ENCODE measurements at places on chromosomes 13 and 19.

DNA sequence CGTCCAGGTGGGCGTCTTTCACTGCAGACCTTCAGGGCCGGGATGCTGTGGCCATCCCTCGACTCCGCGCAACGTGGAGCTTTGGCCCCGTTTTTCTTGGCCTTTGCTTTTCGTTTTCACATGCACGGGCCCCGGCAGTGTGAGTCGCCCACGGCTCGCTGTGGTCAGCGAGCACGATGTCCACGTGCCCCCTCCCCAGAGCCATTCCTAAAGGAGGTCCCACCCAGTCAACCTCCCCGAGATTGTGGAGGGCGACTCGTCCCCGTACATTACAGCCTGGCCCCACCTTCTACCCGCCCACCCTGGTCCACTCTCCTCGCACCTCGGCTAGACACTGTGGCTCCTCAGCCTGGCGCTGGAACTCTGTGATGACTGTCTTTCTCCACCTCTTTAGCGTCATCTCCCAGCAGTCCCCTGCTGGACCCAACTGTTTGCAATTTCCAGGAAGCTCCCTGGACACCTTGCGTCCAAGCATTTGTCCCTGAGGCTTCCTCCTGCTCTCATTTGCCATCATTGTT lies 405 bp downstream of the ZNF446 start:
- no peaks in the 10 kb centered on the region for H3K27me3 ChIP-seq
- H3K4me1 ChIP-seq = peaks cover 22% of the 10 kb centered on the region
- peak overlapping the region; percentile 87 for H3K4me3 ChIP-seq
- H3K36me3 ChIP-seq = peaks cover 20% of the 10 kb centered on the region

- no peak overlapping the region for H3K27ac ChIP-seq
- no peak overlapping the region for H3K4me3 ChIP-seq
- no peaks in the 10 kb centered on the region for H3K36me3 ChIP-seq
- peaks cover 2% of the 10 kb centered on the region for H3K27me3 ChIP-seq
- DNase-seq = no peak
- H3K4me1 ChIP-seq = no peaks in the 10 kb centered on the region
Measured at GRCh38 chr13:42014119-42014518, 34.3 kb upstream of the DGKH start.

DNA sequence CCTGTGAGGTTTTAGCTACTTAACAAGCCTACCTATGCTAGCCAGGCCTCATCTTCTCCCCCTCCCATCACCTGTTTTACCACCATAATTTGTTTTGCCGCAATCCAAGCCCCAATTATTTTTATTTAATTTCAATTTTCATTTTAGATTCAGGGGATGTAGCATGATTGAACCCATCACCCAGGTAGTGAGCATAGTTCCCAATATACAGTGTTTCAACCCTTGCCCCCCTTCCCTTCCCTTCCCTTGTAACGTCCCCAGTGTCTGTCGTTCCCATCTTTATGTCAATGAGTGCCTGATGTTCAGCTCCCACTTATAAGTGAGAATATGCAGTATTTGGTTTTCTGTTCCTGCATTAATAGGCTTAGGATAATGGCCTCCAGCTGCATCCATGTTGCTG lies 885.0 kb downstream of the UQCRFS1 start:
- no peaks in the 10 kb centered on the region for H3K27me3 ChIP-seq
- H3K4me1 ChIP-seq = no peaks in the 10 kb centered on the region
- H3K4me3 ChIP-seq = no peak overlapping the region
- H3K27ac ChIP-seq = no peak overlapping the region
- no peak for DNase-seq

DNA sequence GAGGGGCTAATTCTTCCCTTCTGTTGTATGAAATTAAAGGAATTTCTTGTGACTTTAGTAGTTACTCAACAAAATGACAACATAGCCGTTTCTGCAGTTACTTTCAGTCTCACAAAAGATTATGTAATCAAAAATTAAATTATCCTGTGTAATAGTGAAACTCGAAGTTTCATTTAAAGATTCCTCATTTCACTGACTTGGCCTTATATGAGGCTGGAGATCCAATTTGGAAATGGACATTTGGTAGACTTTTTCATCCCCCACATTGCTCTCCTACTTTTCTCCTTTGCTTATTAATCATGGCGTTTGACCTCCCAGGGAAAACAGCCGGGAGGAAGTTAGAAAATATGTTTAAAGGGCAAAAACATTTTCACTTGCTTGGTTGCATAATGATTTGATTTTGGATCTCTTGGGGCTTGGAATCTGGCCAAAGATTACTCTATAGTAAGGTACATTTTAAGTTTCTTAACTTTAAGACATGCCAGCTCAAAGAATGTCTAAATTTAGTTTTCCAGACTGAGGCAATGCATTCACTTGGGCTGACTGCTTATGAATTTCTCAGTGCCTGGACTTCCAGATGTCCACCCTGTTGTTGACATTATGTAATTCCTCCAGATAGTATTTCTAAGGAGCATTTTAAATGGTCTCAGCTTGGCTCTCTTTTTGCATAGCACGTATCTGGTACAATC lies 1364.9 kb upstream of the MIR17HG start:
- H3K4me3 ChIP-seq = no peak overlapping the region
- DNase-seq = no peak
- H3K4me1 ChIP-seq = no peaks in the 10 kb centered on the region
- H3K27ac ChIP-seq = no peak overlapping the region
- no peaks in the 10 kb centered on the region for H3K27me3 ChIP-seq

GRCh38 chr13:43195551-43195950 lies 172.2 kb downstream of the DNAJC15 start:
- H3K4me3 ChIP-seq = no peak overlapping the region
- H3K4me1 ChIP-seq = no peaks in the 10 kb centered on the region
- no peak for DNase-seq
- H3K36me3 ChIP-seq = no peaks in the 10 kb centered on the region
- no peaks in the 10 kb centered on the region for H3K27me3 ChIP-seq

DNA sequence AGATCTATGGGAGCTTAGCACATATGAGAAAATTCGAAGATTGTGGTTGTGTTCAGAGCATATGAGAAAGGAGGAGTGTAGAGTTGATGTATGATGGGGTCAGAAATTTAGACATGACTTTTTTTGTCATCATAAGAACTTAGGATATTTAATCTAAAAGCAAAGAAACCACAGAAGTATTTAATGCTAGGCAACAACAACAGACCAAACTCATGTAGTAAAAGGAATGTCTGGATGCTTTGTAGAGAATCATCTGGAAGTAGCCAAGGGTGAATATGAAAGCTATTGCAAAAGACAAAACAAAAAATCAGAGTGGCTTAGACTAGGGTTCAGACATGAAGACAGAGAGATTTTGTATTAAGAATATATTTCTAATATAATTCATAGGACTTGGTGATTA lies 190.3 kb downstream of the SLITRK1 start:
- no peaks in the 10 kb centered on the region for H3K27me3 ChIP-seq
- DNase-seq = no peak
- no peaks in the 10 kb centered on the region for H3K4me1 ChIP-seq
- H3K27ac ChIP-seq = no peak overlapping the region

DNA sequence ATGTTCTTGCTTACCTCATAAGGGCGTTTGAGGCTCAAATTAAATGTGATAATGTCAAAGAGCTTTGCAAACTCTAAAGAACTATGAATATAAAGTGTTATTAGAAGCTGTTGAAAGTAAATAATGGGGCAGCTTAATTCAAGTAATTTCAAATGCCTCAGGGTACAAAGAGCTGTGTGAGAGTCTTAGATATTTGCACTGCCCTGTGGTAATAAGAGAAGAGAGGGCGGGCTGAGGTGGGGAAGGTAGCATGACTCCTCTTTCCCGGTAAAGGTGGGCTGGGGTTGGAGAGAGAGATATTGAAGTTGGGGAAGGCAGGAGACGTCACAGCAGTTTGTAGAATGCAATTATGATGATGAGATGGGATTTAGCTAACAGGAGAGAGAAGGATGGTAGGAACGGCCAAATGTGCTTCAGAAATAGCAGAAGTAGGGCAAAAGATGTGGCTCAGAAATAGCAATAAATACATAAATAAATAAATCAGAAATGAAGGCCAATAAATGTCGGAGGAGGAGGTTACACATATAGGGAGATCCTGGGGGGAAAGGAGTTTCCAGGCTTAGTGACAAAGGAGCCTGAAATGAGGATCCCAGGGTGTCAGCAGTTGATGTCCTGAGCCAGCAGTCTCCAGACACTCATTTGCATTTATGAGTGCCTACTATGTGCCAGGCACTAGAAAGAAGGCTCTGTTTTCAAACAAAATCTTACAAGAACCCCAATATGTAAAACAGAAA lies 35.7 kb upstream of the RCBTB2 start:
- no peak for DNase-seq
- H3K36me3 ChIP-seq = no peaks in the 10 kb centered on the region
- peaks cover 4% of the 10 kb centered on the region for H3K27me3 ChIP-seq
- peaks cover 20% of the 10 kb centered on the region for H3K4me1 ChIP-seq
- no peak overlapping the region for H3K27ac ChIP-seq

DNA sequence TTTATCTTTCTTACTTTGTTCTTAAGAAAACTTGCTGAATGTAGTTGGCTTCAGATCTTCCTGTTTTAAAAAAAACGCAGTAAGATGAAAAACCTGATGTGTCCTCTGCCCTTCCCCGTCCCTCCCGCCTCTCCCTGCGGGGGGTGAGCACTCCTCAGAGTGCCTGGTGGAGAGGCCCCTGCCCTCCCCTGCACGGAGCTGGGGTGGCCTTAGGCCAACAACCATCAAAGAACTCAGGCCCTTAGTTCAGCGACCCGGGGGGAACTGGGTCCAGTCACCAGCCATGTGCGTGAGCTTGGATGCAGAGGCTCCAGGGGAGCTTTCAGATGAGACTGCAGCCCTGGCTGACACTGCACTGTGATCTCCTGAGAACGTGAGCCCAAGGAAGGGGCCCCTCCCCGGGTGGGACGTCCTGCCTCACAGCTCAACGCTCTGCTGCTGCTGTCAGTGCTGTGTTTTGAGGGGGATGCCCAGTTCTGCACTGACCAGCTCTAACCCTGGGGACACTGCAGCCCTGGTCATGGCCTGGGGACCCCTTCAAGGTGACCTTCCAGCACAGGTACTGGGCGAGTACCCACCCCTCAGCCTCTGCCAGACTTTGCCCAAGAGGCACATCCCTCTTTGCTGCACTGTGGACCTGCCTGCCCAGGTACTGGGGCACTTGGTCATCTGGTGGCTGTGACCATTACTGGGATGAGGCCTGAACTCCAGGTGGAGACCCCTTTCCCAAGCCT lies 42.7 kb downstream of the ANKRD10 start:
- no peaks in the 10 kb centered on the region for H3K36me3 ChIP-seq
- H3K4me3 ChIP-seq = no peak overlapping the region
- H3K27ac ChIP-seq = no peak overlapping the region
- peaks cover 26% of the 10 kb centered on the region for H3K27me3 ChIP-seq
- H3K4me1 ChIP-seq = peaks cover 28% of the 10 kb centered on the region
- DNase-seq = no peak

GRCh38 chr19:5296021-5296420 lies 44.6 kb downstream of the PTPRS start:
- H3K27me3 ChIP-seq = peaks cover 16% of the 10 kb centered on the region
- H3K4me3 ChIP-seq = no peak overlapping the region
- peaks cover 21% of the 10 kb centered on the region for H3K4me1 ChIP-seq

GRCh38 chr13:63901630-63902029 lies 2486.0 kb upstream of the PCDH20 start:
- H3K27me3 ChIP-seq = no peaks in the 10 kb centered on the region
- H3K36me3 ChIP-seq = no peaks in the 10 kb centered on the region
- H3K4me3 ChIP-seq = no peak overlapping the region
- H3K4me1 ChIP-seq = no peaks in the 10 kb centered on the region

Data from CD4-positive, alpha-beta T cell (primary cell).